ENCODE measurements at places on chromosomes 7 and 10.

DNA sequence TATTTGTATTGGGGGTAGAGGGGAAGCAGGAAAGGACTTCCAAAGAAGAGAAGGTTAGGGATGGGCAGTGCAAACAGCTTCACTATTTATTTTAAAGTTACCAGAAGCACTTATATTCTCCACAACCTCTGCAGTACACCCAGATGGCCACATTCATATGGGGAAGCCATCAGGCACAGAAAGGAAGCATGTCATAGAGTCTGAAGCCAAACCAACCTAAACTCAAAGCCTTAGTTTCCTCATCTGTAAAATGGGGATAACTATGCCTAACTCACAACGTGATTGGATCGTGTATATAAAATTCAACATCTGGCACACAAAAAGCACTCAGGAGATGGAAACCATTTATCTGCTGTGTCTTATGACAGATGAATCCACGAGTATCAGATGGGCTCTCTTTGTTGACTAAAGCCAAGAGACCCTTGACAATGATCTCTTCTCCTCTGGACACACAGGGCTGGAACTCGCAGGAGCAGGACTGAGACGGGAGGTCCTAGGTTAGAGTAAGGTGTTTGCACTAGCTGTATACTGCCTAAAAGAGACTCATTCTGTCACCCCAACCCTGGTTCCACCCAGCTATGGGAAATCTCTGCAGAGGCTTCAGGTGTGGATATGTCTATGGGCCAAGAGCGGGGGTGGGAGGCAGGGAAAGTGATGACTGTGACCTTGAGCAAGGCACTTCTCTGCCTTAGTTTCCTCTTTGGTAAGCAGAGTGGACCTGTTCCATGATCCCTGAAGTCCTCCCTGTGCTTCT, 1.8 kb downstream of the KIAA1549 start:
- H3K4me1 ChIP-seq, result peaks cover 18% of the 10 kb centered on the region
- DNase-seq, result no peak
- no peak overlapping the region for H3K27ac ChIP-seq
- H3K4me3 ChIP-seq, result peak overlapping the region; percentile 91

GRCh38 chr7:55237156-55237893, 127.8 kb upstream of the LANCL2 start:
- no peaks in the 10 kb centered on the region for H3K27me3 ChIP-seq
- H3K4me1 ChIP-seq, result peaks cover 9% of the 10 kb centered on the region
- DNase-seq, result no peak

DNA sequence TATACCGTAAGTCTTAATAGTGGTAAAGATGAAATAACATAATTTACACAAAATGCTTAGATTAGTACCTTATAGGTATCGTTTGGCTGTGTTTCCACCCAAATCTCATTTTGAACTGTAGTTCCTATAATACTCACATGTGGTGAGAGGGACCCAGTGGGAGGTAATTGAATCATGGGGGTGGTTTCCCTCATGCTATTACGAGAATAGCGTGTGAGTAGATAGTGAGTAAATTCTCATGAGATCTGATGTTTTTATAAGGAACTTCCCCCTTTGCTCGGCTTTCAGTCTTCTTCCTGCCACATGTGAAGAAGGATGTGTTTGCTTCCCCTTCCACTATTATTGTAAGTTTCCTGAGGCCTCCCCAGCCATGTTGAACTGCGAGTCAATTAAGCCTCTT, 426.3 kb upstream of the POT1 start:
- no peaks in the 10 kb centered on the region for H3K27me3 ChIP-seq
- DNase-seq, result no peak

DNA sequence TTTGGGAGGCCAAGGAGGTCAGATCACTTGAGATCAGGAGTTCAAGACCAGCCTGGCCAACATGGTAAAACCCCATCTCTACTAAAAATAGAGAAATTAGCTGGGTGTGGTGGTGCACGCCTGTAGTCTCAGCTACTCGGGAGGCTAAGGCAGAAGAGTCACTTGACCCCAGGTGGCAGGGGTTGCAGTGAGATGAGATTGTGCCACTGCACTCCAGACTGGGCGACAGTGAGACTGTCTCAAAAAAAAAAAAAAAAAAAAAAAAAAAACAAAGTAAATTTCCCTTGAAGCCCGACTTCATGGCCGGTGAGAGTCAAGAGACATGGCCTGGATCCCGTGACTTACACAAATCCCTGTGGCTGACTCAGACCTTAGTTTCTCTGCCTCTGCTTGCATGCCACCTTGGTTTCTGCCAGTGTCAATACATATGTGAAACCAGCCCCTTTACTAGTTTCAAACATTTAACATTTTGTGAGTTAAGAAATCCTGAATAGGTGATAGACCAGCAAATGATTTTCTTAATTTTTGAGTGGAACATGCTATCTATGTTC, 62.8 kb downstream of the ZEB1 start:
- H3K4me3 ChIP-seq, result no peak overlapping the region
- H3K4me1 ChIP-seq, result no peaks in the 10 kb centered on the region
- DNase-seq, result no peak
- H3K27ac ChIP-seq, result no peak overlapping the region

GRCh38 chr10:61931620-61932332, 30.3 kb downstream of the ARID5B start:
- H3K27ac ChIP-seq, result no peak overlapping the region
- H3K4me1 ChIP-seq, result no peaks in the 10 kb centered on the region
- no peaks in the 10 kb centered on the region for H3K36me3 ChIP-seq
- H3K4me3 ChIP-seq, result no peak overlapping the region

DNA sequence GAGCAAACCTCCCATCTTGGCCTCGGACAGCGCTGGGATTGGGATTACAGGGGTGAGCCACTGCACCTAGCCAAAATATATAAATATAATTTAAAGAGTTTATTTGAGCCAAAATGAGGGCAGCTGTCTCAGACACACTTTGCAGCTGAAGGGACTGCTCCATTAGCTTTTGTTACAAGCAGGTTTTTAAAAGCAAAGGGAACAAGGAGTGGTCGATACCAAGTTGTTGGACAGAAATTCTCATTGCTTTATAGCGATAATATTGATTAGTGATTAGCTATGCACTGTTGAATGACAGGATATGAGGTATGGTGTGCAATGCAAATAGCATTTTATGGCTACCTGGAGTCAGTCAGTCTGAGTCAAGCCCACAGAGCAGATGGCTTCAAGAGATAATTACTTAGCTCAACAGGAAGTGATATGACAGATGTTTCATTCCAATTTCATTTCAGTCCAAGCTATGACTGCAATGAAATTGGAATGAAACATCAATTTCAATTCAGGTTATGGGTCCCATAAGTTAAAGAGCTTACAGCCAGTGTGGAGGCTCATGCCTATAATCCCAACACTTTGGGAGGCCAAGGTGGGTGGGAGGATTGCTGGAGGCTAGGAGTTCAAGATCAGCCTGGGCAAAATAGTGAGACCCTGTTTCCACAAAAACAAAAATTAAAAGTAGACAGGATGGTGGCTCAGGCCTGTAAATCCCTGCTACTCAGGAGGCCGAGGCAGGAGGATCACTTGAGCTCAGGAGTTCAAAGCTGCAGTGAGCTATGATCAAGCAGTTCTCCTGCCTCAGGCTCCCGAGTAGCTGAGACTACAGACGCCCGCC, 23.1 kb downstream of the TYW1 start:
- H3K4me1 ChIP-seq, result no peaks in the 10 kb centered on the region
- DNase-seq, result no peak
- H3K27ac ChIP-seq, result no peak overlapping the region

GRCh38 chr7:138661069-138661635, 40.0 kb downstream of the SVOPL start:
- peaks cover 6% of the 10 kb centered on the region for H3K4me1 ChIP-seq
- no peak overlapping the region for H3K27ac ChIP-seq
- no peak overlapping the region for H3K4me3 ChIP-seq
- DNase-seq, result no peak
- H3K36me3 ChIP-seq, result no peaks in the 10 kb centered on the region

GRCh38 chr10:63505562-63505961, 15.6 kb upstream of the REEP3 start:
- H3K4me3 ChIP-seq, result no peak overlapping the region
- peaks cover 21% of the 10 kb centered on the region for H3K36me3 ChIP-seq
- H3K27me3 ChIP-seq, result no peaks in the 10 kb centered on the region
- H3K27ac ChIP-seq, result no peak overlapping the region
- no peaks in the 10 kb centered on the region for H3K4me1 ChIP-seq
- no peak for DNase-seq

GRCh38 chr10:5611899-5612680, 54.3 kb downstream of the ASB13 start:
- H3K4me1 ChIP-seq, result peaks cover 13% of the 10 kb centered on the region
- DNase-seq, result no peak
- no peak overlapping the region for H3K4me3 ChIP-seq
- H3K36me3 ChIP-seq, result no peaks in the 10 kb centered on the region

DNA sequence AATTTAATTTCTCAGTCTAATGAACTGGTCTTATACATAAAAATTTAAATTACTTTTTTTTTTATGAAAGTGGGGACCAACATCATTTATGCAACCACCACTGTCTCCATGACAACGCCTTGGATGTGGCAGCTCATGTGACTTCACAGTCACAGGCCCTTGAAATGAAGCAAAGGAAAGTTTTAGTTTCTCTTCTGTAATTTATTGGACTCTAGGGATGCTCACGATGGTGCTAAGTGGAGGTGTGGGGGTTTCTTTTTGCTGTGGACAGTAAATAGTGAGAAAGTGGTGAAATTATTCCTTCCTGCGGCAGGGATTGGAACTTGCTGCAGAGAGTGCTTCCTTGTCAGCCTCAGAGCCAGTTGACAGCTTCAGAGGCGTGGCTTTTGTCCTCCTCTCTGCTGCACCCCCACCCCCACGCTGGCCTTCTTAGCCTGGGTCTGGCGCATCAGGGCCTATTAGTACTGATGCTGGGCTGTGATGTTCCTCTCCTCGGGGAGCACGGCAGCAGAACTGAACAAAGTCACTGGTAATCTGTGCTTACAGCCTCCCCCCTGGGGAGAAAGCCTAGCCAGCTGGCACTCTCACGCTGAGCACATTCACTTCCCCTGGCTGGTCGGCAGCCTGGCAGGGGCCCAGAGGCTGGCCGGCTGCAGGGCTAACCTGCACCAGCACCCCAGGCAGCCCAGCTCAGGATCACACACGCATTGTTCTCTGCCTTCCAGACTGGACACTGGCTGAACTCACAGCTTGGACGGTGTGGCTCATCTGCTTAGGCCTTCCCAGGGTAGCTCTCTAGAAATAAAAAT, 517.5 kb upstream of the GALNT17 start:
- no peaks in the 10 kb centered on the region for H3K36me3 ChIP-seq
- no peak for DNase-seq
- H3K4me3 ChIP-seq, result no peak overlapping the region
- no peaks in the 10 kb centered on the region for H3K27me3 ChIP-seq
- H3K4me1 ChIP-seq, result peaks cover 48% of the 10 kb centered on the region
- no peak overlapping the region for H3K27ac ChIP-seq

- H3K27ac ChIP-seq, result no peak overlapping the region
- peaks cover 3% of the 10 kb centered on the region for H3K4me1 ChIP-seq
- H3K4me3 ChIP-seq, result no peak overlapping the region
- no peak for DNase-seq
- peaks cover 2% of the 10 kb centered on the region for H3K36me3 ChIP-seq
- no peaks in the 10 kb centered on the region for H3K27me3 ChIP-seq
These were observed 40.7 kb downstream of the BTRC start for GRCh38 chr10:101394524-101395133.

DNA sequence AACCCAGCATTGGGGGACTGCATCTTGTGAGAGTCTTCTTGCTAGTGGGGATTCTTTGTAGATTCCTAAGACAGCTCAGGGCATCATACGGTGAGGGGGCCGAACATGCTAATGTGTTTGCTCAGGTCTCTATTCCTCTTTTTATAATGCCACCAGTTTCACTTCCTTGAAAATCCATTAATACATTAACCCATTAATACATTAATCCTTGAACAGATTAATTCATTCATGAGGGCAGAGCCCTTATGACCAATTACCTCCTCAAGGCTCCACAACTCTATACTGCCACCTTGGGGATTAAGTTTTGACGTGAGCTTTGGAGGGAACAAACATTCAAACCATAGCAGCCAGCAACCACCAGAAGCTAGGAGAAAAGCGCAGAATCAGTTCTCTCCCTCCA, 67.2 kb upstream of the POT1 start:
- DNase-seq, result no peak
- no peaks in the 10 kb centered on the region for H3K36me3 ChIP-seq
- no peak overlapping the region for H3K27ac ChIP-seq
- H3K27me3 ChIP-seq, result no peaks in the 10 kb centered on the region
- H3K4me3 ChIP-seq, result no peak overlapping the region

GRCh38 chr7:45434167-45434784, 139.9 kb upstream of the ADCY1 start:
- H3K27me3 ChIP-seq, result no peaks in the 10 kb centered on the region
- H3K36me3 ChIP-seq, result no peaks in the 10 kb centered on the region
- H3K27ac ChIP-seq, result no peak overlapping the region
- no peak overlapping the region for H3K4me3 ChIP-seq
- no peaks in the 10 kb centered on the region for H3K4me1 ChIP-seq
- DNase-seq, result no peak

- DNase-seq, result peak; percentile 78
- H3K4me3 ChIP-seq, result no peak overlapping the region
- H3K36me3 ChIP-seq, result no peaks in the 10 kb centered on the region
- H3K27ac ChIP-seq, result peak overlapping the region; percentile 84
- H3K4me1 ChIP-seq, result peaks cover 21% of the 10 kb centered on the region
These were observed 121.2 kb downstream of the FAM107B start for GRCh38 chr10:14653271-14654161.

DNA sequence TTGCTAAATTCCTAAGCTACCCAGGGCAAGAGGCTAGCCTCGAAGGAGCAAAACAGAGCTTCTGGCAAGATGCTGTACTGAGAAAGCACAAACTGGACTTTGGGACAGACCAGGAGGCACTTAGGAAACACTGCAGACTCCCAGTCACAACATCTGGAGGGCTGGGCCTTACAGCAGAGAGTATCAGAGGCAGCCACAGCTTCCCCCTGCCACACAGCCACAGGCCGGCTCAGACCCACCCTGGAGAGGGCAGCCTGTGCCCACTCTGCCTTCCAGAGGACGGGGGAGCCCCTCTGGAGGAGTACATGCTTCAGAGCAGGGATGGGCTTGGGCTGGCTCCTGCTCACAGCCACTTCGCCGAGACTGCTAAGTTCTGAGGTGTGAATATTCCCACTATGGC, 17.4 kb downstream of the ESYT2 start:
- no peaks in the 10 kb centered on the region for H3K27me3 ChIP-seq
- peaks cover 15% of the 10 kb centered on the region for H3K4me1 ChIP-seq
- no peak overlapping the region for H3K4me3 ChIP-seq
- no peak overlapping the region for H3K27ac ChIP-seq

GRCh38 chr10:89413398-89413912, 913 bp upstream of the IFIT5 start:
- H3K4me1 ChIP-seq, result no peaks in the 10 kb centered on the region
- no peak overlapping the region for H3K27ac ChIP-seq
- DNase-seq, result no peak
- no peaks in the 10 kb centered on the region for H3K27me3 ChIP-seq
